ENCODE measurements at places on chromosomes 11 and 22. TPM values are rescaled to one million over a fixed set of nuclear protein-coding genes. Genes with fewer than 3 reads are reported as not detected.

The APOL3 gene
- not detected for total RNA-seq

The SAA4 gene
- total RNA-seq = not detected

The PRDM10 gene
- 1.5 TPM for total RNA-seq

The KLHL35 gene
- total RNA-seq = 0.63 TPM

The CRYBB2 gene
- not detected for total RNA-seq

All from A549 treated with Mapracorat at 1 μM for 4 hours (cell line).